IMR-90 (cell line): ENCODE measurements at places on chromosomes 1 and 21. TPM values are rescaled to one million over a fixed set of nuclear protein-coding genes. Genes with fewer than 3 reads are reported as not detected.
A peak's percentile ranks its signal among the peaks of the same experiment; 100 is the strongest.

DNA sequence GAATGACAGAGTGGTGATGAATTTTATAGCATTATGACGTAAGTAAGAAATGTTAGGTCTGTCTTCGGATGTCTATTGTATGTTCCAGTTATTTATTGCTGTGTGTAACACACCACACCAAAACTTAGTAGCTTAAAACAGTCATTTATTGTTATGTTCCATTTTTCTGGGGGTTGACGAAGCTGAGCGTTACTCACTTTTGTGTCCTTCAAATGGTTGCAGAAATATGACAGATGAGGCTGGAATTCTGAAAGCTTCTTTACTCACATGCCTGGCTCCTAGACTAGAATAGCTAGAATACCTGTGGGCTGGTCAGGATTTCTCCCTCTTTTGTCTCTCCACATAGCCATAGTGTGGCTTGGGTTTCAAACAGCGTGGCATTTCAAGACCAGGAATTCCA, 62.1 kb upstream of the S1PR1 start:
- H3K4me3 ChIP-seq, result no peak overlapping the region
- peaks cover 5% of the 10 kb centered on the region for H3K4me1 ChIP-seq
- H3K27ac ChIP-seq, result 0 out of 2 replicates have a peak overlapping the region, but pooled peaks have one; percentile 52
- DNase-seq, result peak; percentile 82
- H3K36me3 ChIP-seq, result no peaks in the 10 kb centered on the region

DNA sequence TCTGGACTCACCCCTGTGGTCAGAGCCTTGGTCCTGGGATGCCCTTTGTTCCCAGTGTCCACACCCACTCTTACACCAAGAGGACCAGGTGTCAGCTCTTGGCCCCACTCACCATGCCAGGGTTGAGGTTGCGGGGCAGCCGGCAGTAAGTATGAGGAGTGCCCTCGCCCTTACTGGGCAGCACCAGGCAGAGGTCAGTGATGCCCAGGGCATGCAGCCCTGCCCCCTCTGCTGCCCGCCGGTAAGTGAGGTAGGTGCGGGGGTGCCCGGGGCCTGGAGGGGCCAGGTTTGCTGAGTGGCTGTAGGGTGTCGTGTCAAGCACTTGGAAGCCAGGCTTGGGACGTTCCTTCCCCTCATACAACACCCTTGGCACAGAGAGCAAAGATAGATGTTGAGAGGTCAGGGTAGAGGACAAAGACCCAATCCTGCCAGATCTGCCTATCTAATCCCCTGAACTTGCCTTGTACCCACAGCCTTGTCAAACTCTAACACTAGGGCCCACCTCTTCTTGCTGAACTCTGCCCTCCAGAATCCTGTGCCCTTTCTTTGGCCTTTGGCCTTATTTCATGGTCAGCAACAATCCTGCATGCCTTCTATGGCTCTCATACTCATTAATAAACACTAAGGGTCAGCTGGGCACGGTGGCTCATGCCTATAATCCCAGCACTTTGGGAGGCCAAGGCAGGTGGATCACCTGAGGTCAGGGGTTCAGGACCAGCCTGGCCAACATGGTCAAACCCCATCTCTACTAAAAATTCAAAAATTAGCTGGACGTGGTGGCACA, 3.6 kb downstream of the DENND4B start:
- H3K4me1 ChIP-seq, result peaks cover 9% of the 10 kb centered on the region
- H3K4me3 ChIP-seq, result no peak overlapping the region
- peaks cover 45% of the 10 kb centered on the region for H3K36me3 ChIP-seq
- DNase-seq, result no peak
- no peaks in the 10 kb centered on the region for H3K27me3 ChIP-seq

DNA sequence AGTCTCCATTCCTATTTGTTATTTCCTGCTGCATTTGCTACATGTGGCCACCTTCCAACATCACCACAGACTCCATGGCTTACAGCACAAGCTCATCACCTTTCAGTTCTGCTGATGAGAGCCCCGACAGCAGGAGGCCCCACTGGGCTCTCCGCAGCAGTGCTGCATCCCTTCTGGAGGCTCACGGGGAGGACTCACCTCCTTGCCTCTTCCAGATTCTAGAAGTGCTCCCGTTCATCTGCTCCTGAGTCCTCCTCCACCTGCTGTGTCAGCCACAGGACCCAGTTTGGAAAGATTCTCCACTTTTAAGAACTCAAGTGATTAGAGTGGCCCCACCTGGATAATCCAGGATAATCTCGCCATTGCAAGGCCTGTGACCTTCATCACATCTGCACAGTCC, 167.6 kb downstream of the PCBP3 start:
- DNase-seq, result no peak
- H3K27me3 ChIP-seq, result peaks cover 4% of the 10 kb centered on the region; the same call in 1 of the 2 replicates
- no peak overlapping the region for H3K27ac ChIP-seq
- no peaks in the 10 kb centered on the region for H3K4me1 ChIP-seq

DNA sequence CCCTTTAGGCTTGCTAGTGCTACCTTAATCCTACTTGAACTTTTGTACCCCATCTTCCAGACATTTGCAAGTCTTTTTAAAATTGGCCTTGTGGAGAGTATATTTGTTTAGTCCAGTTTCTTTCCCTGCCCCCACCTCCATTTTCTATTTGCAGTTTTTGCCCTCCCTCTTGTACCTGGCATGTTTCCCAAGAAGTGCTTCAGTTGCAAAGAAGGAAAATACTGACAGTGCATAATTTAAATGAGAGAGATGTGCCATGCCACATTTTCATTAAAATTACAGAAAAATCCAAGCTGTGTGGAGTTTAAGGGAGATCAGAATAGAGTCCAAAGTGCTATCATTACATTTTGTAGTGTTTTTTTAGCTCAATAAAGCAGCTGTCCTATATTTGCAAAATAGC, 150.0 kb upstream of the ADGRL2 start:
- peaks cover 1% of the 10 kb centered on the region; the same call in 1 of the 2 replicates for H3K27me3 ChIP-seq
- H3K36me3 ChIP-seq, result no peaks in the 10 kb centered on the region
- H3K4me1 ChIP-seq, result no peaks in the 10 kb centered on the region
- H3K27ac ChIP-seq, result no peak overlapping the region
- H3K4me3 ChIP-seq, result no peak overlapping the region

GRCh38 chr1:172324761-172325160, 95.7 kb upstream of the C1orf105 start:
- no peak overlapping the region for H3K27ac ChIP-seq
- peaks cover 21% of the 10 kb centered on the region for H3K4me1 ChIP-seq
- no peaks in the 10 kb centered on the region for H3K27me3 ChIP-seq
- no peak for DNase-seq

- H3K27ac ChIP-seq, result no peak overlapping the region
- no peaks in the 10 kb centered on the region for H3K27me3 ChIP-seq
- H3K36me3 ChIP-seq, result no peaks in the 10 kb centered on the region
- no peak for DNase-seq
- no peaks in the 10 kb centered on the region for H3K4me1 ChIP-seq
- no peak overlapping the region for H3K4me3 ChIP-seq
Observed at GRCh38 chr1:59580257-59580656, 234.5 kb upstream of the HOOK1 start.

GRCh38 chr1:41581216-41582003, 96.9 kb upstream of the EDN2 start:
- no peak overlapping the region for H3K4me3 ChIP-seq
- no peak for DNase-seq
- no peaks in the 10 kb centered on the region for H3K4me1 ChIP-seq
- H3K27me3 ChIP-seq, result no peaks in the 10 kb centered on the region
- no peaks in the 10 kb centered on the region; the same call in 1 of the 2 replicates for H3K36me3 ChIP-seq
- no peak overlapping the region for H3K27ac ChIP-seq

- peak overlapping the region; percentile 84 for H3K27ac ChIP-seq
- H3K27me3 ChIP-seq, result no peaks in the 10 kb centered on the region
- DNase-seq, result peak; percentile 86
Observed at GRCh38 chr1:94633051-94633450, 91.5 kb upstream of the F3 start.

GRCh38 chr1:152870831-152871730, 7.0 kb upstream of the SMCP start:
- no peaks in the 10 kb centered on the region for H3K27me3 ChIP-seq
- H3K27ac ChIP-seq, result no peak overlapping the region
- no peaks in the 10 kb centered on the region for H3K36me3 ChIP-seq
- H3K4me3 ChIP-seq, result no peak overlapping the region

DNA sequence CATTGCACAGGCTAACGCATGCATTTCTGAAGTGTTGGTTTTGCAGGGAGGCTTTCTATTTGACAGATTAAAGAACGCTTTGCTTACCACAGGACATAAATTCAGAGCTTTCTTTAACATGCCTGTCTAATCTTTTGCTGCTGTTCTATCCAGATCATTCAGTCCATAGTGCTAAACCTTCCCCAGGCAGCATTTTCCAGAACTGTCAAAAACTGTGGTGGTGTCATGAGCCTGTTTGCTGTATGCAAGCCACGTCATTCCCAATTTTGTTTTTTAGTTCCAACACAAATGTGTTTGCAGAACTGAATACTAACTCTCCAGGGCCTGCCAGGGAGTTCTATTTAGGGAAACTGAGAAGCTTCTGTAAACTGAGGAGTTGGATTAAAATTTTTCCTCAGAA, 390.5 kb upstream of the LYPLAL1 start:
- H3K4me3 ChIP-seq, result no peak overlapping the region
- no peaks in the 10 kb centered on the region for H3K27me3 ChIP-seq
- DNase-seq, result no peak
- no peak overlapping the region for H3K27ac ChIP-seq
- H3K4me1 ChIP-seq, result no peaks in the 10 kb centered on the region; the same call in 1 of the 2 replicates

PPM1J gene
- total RNA-seq, result 1.4 and 1.8 TPM in 2 replicates

FTCD gene
- total RNA-seq, result not detected in 2 replicates

DNA sequence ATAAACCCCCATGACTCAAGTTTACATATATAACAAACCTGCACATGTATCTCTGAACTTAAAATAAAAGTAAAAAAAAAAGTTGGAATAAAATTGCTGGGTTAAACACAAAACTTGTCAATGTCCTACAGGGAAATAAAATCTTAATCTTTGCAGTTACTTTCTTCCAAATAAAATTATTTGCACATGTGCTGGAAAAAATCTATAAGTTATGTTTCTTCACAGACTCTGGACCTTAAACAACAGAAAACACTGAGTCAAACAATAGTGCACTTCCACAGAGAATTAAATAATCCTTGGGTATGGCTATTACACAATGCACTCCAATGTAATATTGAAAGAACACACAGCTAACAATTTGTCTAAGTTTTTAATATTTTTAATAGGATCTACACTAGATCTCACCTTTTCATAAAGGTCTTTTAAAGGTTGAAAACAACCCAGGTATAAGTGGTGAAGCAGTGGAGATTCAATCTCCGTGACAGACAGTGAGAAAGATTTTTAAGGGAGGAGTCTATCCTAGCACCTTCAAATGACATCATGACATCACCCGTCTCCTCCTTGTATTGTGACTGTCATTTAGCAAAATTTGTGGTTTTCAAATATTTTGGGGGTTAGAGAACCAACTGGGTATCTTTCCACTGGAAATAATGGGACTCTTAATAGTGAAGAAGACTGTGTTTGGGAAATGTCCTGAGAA, 25.2 kb upstream of the FGGY start:
- no peaks in the 10 kb centered on the region for H3K27me3 ChIP-seq
- no peaks in the 10 kb centered on the region for H3K36me3 ChIP-seq
- H3K4me1 ChIP-seq, result no peaks in the 10 kb centered on the region

DNA sequence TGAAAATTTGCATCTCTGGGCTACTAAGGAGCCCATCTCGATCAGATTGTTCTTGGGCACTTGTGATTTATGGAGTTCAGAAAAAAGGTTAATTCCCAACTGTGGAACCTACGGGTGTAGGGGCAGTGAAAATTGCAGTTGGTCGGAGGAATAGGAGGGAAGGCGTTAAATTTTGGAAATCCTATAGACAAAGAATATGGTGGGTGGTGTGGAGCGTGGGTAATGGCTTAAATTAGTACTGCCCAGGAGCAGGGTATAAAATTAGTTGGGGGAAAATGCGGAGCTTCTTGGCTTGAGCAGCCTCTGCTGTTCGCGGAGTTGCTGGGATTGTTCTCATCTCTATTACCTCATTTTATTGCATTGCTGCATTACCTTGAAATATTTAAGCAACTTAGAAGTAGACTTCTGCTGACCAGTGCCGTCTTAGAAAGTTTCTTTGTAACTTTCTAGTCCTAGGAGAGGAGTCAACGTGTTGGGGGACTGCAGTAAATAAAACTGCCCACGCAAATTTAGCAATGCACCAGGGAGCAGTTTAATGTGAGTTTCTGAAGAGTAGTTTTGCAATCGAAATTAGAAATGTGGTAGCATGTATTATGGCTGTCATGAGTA, 514 bp downstream of the S1PR1 start:
- H3K4me1 ChIP-seq, result no peaks in the 10 kb centered on the region
- H3K27ac ChIP-seq, result peak overlapping the region; percentile 80; the same call in 1 of the 2 replicates
- peak; percentile 75 for DNase-seq
- H3K36me3 ChIP-seq, result peaks cover 14% of the 10 kb centered on the region
- H3K4me3 ChIP-seq, result peak overlapping the region; percentile 54
- H3K27me3 ChIP-seq, result no peaks in the 10 kb centered on the region; the same call in 1 of the 2 replicates

DNA sequence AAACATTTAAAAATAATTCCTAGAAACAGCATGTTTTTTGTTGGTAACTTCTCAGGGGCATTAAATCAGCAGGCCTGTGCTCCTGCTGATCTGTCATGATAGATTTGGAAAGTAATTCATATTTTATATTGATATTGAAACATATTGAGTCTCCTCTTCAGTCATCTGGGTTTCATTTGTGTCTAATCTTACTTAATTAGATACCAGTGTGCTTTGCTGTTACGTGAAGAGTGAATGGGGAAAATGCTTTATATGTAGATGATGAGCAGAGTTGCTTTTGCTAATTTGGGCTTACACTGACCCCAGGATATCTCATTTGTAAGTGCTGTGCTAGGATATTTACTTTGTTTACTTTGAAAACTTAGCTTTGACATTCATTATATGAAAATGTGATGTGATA, 45.9 kb downstream of the CHRM3 start:
- no peaks in the 10 kb centered on the region for H3K27me3 ChIP-seq
- no peak overlapping the region for H3K4me3 ChIP-seq
- H3K4me1 ChIP-seq, result no peaks in the 10 kb centered on the region
- no peaks in the 10 kb centered on the region for H3K36me3 ChIP-seq

DNA sequence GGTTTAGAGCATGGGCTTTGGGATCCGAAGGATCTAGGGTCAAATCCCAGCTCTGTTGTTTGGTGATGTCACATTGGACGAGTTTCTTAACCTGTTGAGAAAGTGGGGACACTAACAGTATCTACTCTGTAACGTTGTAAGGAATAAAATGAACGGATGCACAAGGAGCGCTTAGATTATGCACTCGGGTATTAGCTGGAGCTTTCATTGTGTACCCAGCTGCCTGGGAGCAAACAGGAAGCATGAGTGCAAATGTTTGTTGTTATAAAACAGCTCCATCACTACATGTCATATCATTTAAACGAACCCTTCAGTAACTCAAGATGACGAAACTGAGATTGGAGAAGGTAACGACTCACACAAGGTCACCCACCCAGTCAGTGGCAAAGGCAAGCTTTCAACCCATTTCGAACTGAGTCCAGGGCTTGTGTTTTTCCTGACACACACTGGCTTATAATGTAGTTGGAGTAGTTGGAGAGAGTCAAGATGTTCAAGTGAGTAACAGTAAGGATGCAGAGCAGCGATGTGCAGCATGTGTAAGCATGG, 16.2 kb upstream of the SLC6A17 start:
- no peaks in the 10 kb centered on the region for H3K4me1 ChIP-seq
- no peaks in the 10 kb centered on the region for H3K36me3 ChIP-seq
- H3K27me3 ChIP-seq, result peaks cover 70% of the 10 kb centered on the region
- H3K27ac ChIP-seq, result no peak overlapping the region
- DNase-seq, result peak; percentile 8
